ENCODE measurements at places on chromosomes 13 and 19.

GRCh38 chr13:68535329-68535728 is 1305.2 kb upstream of the PCDH9 start:
- DNase-seq: no peak

GRCh38 chr19:35963514-35963913 is 27.3 kb downstream of the LRFN3 start:
- no peak for DNase-seq

- DNase-seq: no peak
Measured at GRCh38 chr13:35143123-35143522, 201.1 kb downstream of the NBEA start.

- DNase-seq: no peak
Measured at GRCh38 chr19:38262585-38263268, 1.6 kb upstream of the SPINT2 start.

- DNase-seq: no peak
Measured at GRCh38 chr19:46357846-46358583, 11.1 kb downstream of the PPP5C start.

- no peak for DNase-seq
Measured at GRCh38 chr19:571566-571974, 826 bp upstream of the BSG start.

Data from stimulated activated CD4-positive, alpha-beta T cell treated with anti-CD3 and anti-CD28 coated beads, TNF-alpha, amount 100 ng/mL, for 1 hour (primary cell).